ENCODE measurements at places on chromosomes 7 and 10.

DNA sequence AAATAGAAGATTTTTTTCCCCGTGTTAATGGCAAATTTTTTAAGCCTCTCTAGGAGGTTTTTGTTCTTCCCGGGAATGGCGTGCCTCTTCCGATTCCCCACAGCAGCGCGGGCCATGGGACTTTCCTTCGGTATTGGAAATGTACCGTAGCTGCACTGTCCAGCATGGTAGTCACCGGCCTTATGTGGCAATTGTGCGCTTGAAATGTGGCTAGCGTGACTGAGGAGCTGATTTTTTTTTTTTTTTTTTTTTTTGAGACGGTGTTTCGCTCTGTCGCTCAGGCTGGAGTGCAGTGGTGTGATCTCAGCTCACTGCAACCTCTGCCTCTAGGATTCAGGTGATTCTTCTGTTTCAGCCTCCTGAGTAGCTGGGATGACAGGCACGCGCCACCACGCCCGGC lies 938 bp upstream of the TCTN3 start:
- no peak for DNase-seq

- DNase-seq = no peak
These were observed 256.6 kb downstream of the RPS24 start for GRCh38 chr10:78290131-78290750.

DNA sequence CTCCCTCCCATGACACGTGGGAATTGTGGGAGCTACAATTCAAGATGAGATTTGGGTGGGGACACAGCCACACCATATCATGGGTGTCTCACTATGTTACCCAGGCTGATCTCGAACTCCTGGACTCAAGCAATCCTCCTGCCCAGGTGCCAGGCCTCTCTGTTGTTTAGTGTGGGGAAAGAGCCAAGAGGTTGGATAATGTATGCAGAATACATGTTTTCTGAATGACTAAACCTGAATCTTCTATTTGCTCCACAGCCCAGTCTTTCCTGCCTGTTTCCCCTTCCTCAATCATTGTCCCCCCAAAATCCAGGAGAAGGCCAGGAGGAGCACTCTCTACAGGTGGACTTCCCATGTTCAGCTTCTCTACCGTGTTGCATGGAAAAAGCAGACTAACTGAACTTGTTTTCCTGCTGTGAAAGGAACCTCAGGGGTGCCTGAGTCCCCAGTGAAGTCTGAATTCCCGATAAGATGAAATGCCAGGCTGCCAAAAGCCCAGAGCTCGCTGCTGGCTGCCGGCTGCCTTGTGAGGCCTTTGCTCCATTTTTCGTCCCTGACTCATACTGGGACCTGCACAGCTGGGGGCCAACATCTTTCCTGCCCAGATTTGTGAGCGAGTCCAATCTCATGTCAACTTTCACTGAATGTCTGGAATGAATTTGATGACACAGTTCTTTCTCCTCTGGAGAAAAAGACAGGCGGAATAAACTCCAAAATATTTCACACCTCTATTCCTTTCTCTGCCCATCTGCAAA lies 588.0 kb downstream of the CALN1 start:
- DNase-seq = no peak

- no peak for DNase-seq
These were observed 39.4 kb downstream of the CTBP2 start for GRCh38 chr10:125121003-125121402.

DNA sequence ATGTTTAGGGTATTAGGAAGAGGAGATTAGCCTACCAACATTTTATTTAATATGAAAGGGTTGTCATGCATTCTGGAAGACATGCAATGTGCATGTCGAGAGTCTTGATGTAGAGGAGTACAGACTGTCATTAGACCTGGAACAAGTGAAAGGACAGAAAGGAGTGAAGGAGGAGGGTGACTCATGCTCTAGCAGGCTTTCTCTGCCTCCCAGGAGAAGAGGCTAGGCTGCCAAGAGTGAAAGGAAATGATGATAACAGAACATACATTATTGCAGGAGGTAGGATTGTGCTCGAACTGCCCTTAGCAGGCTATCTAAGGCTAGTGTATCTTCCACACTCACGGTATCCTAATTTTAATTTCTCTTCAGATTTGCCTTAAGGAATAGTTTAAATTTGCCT lies 228.8 kb downstream of the EXOC4 start:
- no peak for DNase-seq

DNA sequence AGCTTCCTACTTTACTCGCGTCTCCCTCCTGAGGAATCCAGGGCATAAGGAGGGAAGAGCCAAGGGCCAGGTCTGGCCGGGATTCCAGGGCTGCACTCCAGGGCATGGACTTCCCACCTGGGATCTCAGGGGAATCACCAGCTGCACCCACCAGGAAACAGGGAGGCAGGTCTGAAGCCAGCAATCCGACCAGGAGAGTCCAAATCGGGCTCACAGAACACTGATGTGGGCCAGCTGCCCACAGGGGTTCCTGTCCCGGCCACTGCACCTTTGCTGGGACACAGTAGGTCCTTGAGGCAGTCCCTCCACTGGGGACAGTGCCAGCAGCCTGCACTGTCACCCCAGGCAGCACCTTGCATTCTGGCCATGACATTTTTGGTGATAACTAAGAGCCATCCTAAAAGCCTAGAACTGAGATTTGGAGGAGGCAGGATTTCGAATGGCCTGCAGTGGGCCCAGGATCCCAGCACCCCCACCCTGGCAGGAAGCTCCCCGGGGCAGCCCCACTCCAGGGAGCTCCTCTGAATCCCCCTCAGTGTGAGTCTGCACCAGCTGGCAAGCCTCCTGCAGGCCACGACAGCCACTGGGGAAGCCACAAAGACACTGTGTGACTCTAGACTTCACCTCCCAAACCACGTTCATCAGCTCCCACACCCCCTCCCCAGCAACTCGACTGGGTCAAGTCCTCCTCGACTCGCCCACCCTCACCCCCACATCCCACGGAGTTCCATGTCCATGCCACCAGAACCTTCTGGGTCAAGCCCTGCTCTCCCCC lies 71.5 kb upstream of the PPP2R2D start:
- no peak for DNase-seq

DNA sequence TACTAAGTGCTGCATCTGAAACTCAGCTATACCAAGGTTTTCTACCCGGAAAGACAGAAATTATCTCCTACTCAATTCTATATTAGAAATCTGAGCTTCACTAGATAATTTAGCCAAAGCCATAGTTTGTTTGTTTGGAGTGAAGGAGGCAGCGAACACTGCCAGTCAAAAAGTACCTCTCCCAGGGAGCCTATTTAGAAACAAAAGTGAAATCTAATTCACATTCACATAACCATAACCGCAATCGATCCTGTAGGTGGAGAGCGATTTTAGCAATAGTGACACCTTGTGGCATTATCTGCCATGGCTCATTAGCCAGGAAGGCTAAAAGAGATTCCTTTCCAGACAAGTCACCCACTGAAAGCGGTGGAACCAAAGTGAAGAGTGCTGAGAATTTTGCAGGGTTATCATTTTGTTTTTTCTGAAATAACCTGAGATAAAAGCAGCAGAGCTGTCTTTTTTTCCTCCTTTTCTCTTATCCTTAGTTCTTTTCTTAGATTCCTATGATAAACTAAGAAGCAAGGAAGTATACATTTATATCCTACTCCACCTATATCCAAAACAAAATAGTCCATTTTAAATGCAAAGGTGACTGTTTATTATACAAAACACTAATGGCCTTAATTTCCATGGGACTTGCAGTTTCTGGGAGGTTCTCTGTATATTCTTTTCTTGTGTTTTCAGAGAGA lies 83.7 kb upstream of the BET1 start:
- DNase-seq = no peak

GRCh38 chr7:100567031-100567730 lies 6.5 kb downstream of the SAP25 start:
- DNase-seq = no peak

GRCh38 chr10:114754445-114755320 lies 66.9 kb upstream of the FHIP2A start:
- DNase-seq = no peak

DNA sequence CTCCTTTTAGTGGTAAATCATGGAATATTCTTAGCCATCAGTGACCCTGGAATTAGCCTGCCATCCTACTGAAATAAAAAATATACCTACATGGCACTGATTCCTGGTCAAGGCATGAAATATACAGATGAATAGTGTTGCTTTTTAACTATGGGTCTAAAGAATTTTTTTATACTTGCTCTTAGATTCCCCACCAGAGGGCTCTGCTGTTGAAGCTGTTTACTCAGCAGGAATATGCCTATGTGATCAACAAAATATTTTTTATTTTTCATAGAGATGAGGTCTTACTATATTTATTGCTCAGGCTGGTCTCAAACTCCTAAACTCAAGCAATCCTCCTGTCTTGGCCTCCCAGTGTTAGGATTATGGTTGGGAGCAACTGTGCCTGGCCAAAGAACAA lies 13.5 kb downstream of the ZC3HC1 start:
- DNase-seq = no peak

GRCh38 chr10:101616415-101617101 lies 28.4 kb downstream of the DPCD start:
- peak; percentile 69 for DNase-seq

GRCh38 chr10:2772816-2773631 lies 294.3 kb upstream of the PFKP start:
- DNase-seq = no peak

- no peak for DNase-seq
These were observed 536.4 kb downstream of the DNAJB6 start for GRCh38 chr7:157873181-157873580.

- no peak for DNase-seq
These were observed 4.4 kb downstream of the SHTN1 start for GRCh38 chr10:117000580-117000979.

GRCh38 chr7:116434820-116435341 lies 64.7 kb upstream of the CAV2 start:
- DNase-seq = no peak

DNA sequence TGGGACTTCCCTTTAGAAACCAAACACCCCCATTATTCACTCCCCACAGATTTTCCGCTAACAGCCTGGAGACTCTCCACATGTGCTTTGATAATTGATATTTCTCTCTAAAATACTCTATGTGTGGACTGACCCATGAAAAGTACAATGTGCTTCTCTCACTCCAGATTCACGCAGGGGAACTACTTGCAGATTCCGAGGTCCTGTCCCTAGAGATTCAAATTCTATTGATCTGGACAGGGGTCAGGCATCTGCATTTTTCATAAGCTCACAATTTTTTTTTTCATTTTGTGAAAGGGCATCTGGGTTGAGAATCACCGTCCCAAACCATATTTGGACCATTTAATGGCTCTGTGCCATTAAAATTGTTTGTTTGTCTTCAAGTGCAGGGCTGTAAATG lies 98.7 kb downstream of the CALCR start:
- no peak for DNase-seq

DNA sequence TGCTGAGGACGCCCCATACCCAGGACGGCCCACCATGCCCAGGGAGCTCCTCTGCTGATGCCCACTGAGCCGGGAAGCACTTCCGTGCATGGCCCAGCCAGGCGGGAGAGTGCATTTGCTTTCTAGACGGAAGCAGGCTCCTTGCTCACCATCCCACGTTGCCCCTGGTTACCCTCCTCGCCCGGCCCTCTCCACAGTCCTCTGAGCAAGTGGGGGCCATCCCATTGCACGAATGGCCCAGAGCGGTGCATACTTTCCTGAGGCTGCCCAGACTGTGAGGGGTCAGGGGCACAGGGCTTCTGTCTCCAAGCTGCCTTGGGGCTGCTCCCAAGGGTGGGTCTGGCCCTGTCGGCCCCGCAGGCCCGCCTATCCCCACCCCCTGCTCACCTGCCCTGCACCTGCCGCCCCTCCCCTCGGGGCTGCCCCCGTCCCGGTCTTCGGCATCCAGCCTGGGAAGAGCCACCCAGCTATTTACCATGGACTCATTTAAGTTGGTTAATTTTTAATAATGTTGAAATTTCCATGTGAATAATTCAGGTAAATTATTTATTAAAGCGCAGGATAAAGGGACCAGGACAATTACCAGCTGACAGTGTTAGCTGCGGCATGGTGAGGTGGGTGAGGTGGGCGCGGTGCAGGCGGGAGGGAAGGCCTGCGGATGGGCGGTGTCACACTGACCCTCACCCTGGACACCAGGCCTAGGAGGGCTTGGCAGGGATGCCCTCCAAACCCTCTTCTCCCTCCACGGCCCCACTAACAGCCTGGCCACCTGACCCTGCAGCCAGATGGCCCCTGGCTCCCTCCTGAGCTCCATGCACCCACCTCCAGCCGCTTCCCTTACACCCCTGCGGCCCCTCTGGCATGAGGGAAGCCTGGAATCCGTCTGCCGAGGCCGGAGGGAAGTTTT lies 104.4 kb downstream of the MICALL2 start:
- no peak for DNase-seq

DNA sequence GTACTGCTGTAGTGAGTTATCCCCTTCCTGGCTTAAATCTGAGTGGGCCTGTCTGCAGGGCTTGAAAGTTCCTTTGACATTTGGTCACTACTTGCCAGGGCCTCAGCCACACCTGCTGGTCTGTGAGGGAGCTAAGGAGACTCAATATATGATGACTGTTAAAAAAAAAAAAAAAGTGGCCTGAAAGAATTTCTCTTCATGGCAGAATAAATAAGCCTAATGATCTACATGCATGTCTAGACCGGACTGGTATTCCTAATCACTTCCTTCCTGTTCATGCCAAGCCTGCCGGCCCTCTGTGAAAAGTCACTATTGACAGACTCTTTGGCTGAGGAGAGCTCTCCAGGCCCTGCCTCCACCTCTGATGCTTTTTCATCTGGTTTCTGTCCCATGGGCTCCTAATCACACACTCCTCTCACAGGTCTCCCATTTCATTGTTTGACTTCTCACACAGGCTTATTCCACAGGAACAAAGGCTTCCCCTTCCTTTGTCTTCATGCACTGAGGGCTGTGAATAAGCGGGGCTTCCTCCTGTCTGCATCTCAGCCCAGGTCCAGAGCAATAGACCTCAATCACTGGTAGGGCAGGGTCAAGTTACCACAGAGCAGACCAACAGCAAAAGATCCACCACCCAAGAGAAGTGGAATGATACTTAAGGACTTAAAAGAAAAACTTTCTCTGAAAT lies 99.1 kb upstream of the SEC61G start:
- no peak for DNase-seq

DNA sequence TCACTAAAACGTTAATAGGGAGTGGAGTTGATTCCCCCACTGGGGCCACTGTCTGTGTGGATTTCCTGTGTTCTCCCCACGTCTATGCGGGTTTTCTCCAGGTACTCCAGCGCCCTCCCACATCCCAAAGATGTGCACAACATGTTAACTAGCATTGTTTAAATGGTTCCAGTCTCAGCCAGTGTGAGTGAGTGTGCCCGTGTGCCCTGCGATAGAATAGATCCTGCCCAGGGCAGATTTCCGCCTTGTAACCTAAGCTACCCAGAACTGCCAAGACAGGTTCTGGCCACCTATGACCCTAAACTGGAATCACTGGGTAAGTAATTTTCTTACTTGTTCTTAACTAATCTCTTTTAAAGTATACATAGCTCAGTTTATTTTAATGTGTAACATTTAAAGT lies 58.5 kb downstream of the CCDC6 start:
- DNase-seq = no peak
